Hindlimb muscle (tissue), 1 donor: ENCODE measurements at places on chromosomes 1 and 21.

GRCh38 chr1:185479796-185480195 is 162.8 kb upstream of the IVNS1ABP start:
- DNase-seq = no peak

DNA sequence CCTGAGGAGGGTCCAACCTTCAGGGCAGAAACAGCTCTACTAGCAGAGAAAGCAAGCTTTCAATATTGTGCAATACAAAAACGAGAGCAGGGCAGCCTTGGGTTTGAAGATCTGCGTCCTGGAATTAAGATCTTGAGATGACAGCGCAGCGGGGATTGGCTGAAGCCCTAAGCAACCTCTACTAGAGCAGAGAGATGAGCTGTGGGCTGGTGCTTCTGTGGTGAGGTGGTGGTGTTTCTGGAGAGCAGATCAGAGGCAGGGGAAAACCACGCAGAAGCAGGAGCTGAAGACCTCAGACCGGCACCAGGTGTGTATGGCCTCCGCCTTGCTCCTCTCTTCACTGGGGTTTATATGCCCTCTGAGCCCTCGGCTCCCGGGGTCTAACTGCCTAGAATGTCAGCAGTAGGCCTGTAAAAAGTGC is 12.5 kb downstream of the TRAF3IP3 start:
- no peak for DNase-seq

DNA sequence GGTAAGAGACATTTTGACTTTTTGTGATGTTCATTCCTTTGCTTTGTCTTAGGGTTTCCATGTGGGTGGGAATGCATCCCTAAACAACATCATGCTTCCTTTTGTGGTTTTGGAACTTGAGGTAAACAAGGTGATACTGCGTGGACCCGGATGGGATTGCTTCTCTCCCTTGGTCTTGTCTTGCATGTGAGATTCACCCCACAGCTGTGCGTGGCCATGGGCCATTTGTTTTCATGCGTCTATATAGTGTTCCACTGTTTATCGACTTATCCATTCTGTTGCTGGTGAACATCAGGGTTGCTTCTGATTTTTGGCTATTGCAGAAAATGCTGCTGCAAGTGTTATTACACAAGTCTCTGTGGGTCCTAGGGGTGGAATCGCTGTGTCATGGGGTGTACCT is 21.1 kb downstream of the CRYAA start:
- DNase-seq = no peak

DNA sequence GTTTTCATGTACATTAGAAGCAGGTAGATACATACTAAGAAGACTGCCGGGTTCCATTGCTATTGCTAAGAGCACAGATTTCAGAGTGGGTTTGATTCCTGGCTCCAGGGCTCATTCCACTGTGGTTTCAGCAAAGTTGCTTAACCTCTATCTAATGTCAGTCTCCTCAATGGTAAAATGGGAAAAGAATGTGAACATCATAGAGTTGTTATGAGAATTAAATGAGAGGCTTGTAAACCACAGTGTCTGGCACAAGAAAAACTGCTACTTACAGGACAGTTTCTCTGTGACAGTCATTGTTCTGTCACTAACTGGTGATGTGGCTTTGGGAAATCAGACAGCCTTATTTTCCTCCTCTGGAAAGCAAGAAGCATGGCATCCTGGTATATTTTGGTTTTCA is 10.7 kb upstream of the PLXNA2 start:
- DNase-seq = no peak

- peak; percentile 8 for DNase-seq
Observed at GRCh38 chr1:192516776-192517297, 58.7 kb upstream of the RGS1 start.

GRCh38 chr1:191892716-191893115 is 265.5 kb upstream of the RGS18 start:
- no peak for DNase-seq

GRCh38 chr21:17536381-17536780 is 23.5 kb downstream of the CXADR start:
- DNase-seq = no peak

- DNase-seq = no peak
Observed at GRCh38 chr1:10651389-10651766, 145.1 kb downstream of the CASZ1 start.

- no peak for DNase-seq
Observed at GRCh38 chr1:108847494-108847893, 9.4 kb downstream of the AKNAD1 start.

DNA sequence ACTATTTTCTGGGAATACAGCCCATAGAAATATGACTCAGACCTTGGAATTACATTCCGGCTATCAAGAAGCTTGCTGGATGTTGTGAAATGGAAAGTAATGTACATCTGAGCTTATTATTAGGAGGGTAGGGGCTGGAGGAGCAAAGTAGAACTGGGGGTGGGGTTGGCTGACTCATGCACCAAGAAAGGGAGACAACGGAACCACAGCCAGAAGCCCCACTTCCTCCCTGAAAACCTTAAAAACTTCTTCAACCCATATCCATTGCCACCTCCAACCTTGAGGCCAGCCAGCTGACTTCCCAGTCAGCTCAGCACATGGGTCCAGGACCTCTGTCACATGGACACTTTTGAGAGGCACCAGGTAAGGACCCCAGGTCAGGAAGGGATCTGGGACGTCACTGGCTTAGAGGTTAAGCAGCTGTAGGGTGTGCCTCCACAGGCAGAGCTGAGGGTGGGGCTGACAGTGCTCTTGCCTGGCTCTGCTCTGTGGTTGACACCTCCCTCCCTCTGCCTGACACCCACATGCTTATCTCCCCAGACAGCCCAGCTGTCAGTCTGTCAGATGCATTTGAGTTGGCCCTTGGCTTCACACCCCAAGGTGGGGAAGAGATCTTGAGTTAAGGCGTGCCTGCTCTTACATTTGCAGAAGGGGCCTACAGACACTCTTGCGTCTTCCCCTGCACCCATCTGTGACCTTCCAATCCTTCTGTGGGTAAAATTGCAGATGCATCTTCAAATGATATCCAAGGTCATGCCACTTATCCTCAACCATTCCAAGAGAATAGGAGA is 5.7 kb upstream of the ZNF683 start:
- DNase-seq = peak; percentile 23

GRCh38 chr1:22861764-22862440 is 110.8 kb downstream of the LACTBL1 start:
- DNase-seq = peak; percentile 41

GRCh38 chr1:23546897-23547584 is 12.3 kb downstream of the ID3 start:
- DNase-seq = no peak

- DNase-seq = no peak
Observed at GRCh38 chr21:41834926-41835663, 44.0 kb downstream of the PRDM15 start.

DNA sequence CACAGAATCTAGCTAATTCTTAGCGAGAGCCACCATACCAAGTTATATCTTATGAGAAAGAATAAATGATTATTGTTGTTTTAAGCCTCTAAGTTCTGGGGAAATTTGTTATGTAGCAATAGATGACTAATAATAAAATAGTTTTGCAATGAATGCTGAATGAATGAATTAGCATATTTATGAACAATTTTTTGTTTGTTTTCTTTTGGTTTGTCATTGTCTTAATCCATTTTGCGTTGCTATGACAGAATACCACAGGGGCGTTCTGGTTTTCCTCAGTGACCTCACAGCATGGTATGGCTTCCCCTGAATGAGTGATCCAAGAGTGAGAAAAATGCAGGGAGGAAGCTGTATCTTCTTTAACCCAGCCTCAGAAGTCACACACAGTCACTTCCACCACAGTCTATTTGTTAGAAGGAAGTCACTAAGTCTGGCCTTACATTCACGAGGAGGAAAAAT is 53.8 kb upstream of the HPDL start:
- DNase-seq = no peak
